Endothelial cell (in vitro differentiated cells): ENCODE measurements at places on chromosomes 7 and 10.

GRCh38 chr7:19294619-19295018, 149.4 kb upstream of the FERD3L start:
- H3K27ac ChIP-seq = no peak overlapping the region
- H3K27me3 ChIP-seq = no peaks in the 10 kb centered on the region
- no peak for DNase-seq
- H3K36me3 ChIP-seq = no peaks in the 10 kb centered on the region
- peaks cover 7% of the 10 kb centered on the region for H3K4me1 ChIP-seq
- no peak overlapping the region for H3K4me3 ChIP-seq

GRCh38 chr7:156470399-156471320, 169.9 kb upstream of the RNF32 start:
- H3K36me3 ChIP-seq = peaks cover 5% of the 10 kb centered on the region
- no peak for DNase-seq

DNA sequence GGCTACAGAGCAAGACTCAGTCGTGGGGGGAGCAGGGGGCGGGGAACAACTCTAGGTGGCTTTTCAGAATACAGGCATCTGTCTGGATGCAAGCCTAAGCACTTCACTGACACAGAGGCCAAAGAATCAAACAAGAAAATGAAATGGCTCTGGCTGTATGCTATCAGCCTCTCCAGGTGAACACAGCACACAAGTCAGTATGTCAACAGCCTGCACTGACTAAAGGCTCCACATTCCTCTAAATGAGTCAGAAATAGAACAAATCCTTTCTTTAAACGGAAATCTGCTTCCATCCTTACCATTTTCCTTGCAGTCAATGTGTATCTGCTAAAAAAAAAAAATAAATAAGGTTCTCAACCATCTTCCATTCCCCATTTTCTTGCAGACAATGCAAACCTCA, 88.3 kb downstream of the ARMH3 start:
- H3K4me3 ChIP-seq = no peak overlapping the region
- no peak overlapping the region for H3K27ac ChIP-seq
- H3K4me1 ChIP-seq = peaks cover 10% of the 10 kb centered on the region

DNA sequence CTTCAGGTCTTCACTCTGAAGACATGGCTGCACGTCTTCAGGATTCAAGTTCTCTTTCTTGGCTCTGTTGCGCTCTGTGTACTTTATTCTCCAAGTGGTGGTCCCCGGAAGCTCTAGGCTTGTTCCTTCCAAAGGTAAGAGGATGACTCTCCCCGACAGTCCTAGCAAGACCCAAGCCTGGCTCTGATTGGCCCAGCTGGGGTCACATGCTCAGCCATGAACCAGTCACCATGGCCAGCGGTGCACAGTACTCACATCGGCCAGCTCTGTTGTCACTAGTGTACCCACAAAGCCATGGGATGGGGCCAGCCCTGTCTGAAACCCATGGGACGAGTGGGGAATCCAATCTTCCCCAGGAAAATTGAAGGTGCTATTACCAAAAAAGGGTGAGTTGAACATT, 5.2 kb upstream of the C7orf33 start:
- H3K27me3 ChIP-seq = peaks cover 2% of the 10 kb centered on the region
- no peak overlapping the region for H3K27ac ChIP-seq
- DNase-seq = no peak
- no peaks in the 10 kb centered on the region for H3K4me1 ChIP-seq
- no peaks in the 10 kb centered on the region for H3K36me3 ChIP-seq

DNA sequence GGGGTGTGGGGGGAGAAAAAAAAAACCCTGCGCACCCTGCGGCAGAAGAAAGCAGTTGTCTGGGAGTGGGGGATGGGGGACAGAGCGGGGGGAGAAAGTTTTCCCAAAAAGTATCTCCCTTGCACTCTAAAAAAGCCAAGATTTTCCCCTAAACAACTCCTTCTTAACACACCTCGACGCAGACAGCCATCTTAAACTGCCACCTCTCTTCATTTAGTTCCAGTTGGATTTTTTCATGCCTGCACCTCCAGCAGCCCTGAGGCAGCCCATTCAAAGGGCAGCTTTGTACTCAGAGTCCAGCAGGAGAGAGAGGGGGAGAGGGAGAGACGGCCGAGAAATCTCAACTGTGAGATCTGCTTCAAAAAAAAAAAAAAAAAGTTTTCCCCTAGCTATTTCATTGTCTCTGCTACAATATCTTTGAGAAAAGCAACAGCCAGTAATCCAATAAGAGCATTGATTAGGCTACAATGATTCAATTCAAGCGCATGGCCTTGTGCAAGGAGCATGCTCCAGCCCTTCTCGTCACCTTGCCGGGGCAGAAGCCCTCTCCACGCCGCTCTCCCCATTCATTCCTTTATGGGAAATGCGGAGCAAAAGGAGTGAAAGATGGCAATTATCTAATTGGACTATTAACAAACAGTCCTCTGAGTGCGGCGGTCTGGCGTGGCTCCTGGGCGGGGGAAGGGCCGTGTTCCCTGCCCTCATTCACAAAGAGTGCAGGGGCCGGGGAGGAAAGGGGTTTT, 939 bp upstream of the VAX1 start:
- DNase-seq = peak; percentile 29
- H3K4me1 ChIP-seq = peaks cover 32% of the 10 kb centered on the region
- H3K36me3 ChIP-seq = peaks cover 12% of the 10 kb centered on the region
- peak overlapping the region; percentile 80 for H3K27ac ChIP-seq
- peak overlapping the region; percentile 99 for H3K4me3 ChIP-seq

GRCh38 chr10:92241158-92241500, 49.7 kb downstream of the CPEB3 start:
- DNase-seq = peak; percentile 6
- peaks cover 18% of the 10 kb centered on the region for H3K4me1 ChIP-seq

DNA sequence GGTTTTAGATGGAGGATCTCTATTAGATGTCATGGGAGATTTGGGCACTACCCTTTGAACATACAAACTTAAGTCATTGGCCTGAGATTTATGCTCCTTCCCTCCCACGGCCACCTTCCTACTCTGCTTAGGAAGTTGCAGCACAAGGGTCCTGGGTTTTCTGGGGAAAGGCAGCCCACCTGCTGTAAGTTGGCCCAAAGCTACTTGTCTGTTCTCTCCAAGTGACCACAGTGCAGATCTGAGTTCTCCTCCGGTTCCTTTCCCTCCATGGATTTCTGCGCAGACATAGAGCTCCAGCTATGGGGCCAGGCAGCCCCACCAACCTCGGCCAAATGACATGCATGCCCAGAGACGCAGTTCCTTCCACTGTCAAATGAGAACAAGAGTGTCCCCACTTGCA, 12.8 kb upstream of the C10orf53 start:
- no peaks in the 10 kb centered on the region for H3K36me3 ChIP-seq
- no peak for DNase-seq
- H3K4me1 ChIP-seq = no peaks in the 10 kb centered on the region
- H3K4me3 ChIP-seq = no peak overlapping the region
- H3K27ac ChIP-seq = no peak overlapping the region

DNA sequence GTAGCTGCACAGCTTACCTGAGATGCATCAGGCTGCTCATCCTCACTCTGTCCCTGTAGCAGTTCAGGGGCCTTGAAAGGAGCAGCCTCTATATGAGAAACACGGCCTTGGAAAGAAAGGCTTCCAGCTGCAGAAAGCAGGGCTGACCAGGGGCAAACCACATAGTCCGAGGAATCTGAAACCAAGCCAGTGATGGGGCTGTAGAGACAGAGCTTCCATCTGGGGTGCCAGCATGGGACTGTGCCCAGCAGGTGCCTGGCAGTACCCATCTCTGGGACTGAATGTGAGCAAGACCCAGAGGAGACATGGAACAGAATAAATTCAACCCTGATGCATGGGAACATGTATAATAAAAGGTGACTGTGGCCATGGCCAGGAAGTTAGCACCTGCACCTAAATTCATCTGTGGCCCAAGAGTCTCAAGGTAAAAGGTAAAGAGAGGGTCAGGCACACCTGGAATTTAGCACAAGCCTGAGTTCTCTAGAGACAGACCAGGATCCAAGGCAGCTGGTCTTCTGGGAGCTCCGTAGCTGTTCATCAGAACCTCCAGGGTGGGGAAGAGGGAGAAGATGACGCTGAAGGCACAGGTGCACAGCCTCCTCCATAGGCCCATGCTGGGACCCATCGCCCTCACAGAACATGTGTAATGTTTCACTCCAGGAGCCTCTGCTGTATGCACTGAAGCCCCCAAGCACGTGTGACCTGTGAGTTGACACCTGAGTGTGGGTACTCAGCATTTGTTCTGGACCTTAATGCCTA, 25.3 kb downstream of the FRMPD2 start:
- H3K4me3 ChIP-seq = no peak overlapping the region
- no peak for DNase-seq
- peaks cover 2% of the 10 kb centered on the region for H3K27me3 ChIP-seq

DNA sequence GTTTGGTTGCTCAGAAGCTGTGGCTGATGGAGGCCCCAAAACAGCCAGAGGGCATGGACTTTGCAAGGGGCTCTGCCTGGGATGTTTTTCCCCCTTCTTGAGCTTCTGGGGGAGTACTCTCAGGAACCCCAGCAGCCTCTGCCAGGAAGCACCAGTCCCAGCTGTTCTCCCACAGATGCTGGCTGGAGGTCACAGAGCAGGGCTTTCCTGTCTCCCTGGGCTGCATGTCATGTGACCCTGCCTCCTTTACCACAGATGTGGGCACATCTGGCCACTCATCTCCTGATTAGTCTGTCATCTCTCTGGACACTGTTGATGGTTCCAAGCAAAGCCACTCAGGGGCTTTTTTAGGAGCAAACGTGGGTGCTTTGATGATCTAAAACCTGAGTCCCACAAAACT, 136.7 kb downstream of the NEURL1 start:
- no peak for DNase-seq
- peaks cover 7% of the 10 kb centered on the region for H3K27me3 ChIP-seq

DNA sequence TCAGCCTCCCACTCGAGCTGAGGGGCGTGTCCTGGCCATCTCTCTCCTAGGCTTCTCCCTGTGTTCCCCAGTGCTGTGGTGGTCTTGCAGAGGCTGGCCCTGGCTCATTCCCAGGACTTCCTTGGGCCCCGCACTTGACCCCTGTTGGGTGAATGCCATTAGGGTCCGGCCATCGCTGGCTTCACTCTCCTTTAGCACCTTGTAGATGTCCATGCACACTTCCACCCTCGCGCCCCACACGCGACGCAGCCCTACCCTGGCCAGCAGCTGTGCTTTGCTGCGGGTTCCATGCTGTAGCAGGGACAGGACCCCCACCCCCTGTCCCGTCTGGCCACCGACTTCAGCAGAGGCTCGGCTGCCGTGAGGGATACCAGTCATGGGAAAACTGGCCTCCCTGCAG, 46.3 kb downstream of the PITRM1 start:
- H3K27me3 ChIP-seq = peaks cover 11% of the 10 kb centered on the region
- H3K4me3 ChIP-seq = no peak overlapping the region
- H3K27ac ChIP-seq = no peak overlapping the region
- H3K4me1 ChIP-seq = peaks cover 9% of the 10 kb centered on the region
- H3K36me3 ChIP-seq = peaks cover 23% of the 10 kb centered on the region

GRCh38 chr7:44390701-44391100, 65.3 kb upstream of the CAMK2B start:
- no peak for DNase-seq
- peak overlapping the region; percentile 73 for H3K4me3 ChIP-seq
- peak overlapping the region; percentile 93 for H3K27ac ChIP-seq
- peaks cover 15% of the 10 kb centered on the region for H3K27me3 ChIP-seq
- peaks cover 27% of the 10 kb centered on the region for H3K36me3 ChIP-seq

DNA sequence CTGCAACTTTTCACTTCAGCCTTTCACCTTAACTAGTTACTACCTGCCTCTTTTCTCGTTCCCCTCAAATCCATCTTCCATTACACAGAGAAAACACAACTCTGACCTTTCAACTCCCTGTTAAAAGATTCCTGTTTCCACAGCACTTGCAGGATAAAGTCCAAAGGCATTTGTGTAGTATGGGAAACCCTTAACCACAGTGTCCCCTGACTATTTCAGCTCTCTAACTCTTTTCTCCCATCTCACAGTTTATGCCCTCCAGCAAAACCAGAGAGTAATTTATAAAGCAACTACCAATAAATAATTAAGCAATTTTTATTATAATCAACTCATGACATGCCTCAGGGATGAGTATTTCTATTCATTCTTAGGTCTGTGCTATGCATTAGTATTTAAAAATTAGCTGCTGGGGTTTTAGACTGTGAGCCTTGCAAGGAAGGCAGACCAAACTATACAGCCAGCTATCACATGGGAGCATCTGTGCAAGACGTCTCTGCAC, 51.0 kb downstream of the COL1A2 start:
- H3K27me3 ChIP-seq = peaks cover 1% of the 10 kb centered on the region
- DNase-seq = no peak
- peaks cover 5% of the 10 kb centered on the region for H3K4me1 ChIP-seq
- H3K4me3 ChIP-seq = no peak overlapping the region
